ENCODE measurements at places on chromosomes 3 and 15.

DNA sequence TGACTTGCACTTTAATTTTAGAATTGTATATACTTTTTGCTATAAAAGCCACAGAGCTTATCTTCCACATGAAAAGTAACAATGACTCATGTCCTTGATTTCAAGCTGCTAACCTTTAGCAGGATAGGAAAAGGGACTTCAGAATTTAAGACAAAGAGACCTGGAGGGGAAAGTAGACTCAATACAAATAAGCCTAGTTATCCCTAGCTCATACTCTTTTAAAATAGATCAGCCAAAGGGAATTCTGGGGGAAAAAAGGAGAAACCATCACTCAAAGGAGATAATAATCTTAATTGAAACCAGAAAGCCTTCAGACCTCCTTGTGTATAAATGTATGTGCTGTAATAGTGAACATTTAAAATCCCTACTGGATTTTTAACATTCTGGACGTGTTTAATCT, 930.3 kb downstream of the NTRK3 start:
- no peak for DNase-seq

DNA sequence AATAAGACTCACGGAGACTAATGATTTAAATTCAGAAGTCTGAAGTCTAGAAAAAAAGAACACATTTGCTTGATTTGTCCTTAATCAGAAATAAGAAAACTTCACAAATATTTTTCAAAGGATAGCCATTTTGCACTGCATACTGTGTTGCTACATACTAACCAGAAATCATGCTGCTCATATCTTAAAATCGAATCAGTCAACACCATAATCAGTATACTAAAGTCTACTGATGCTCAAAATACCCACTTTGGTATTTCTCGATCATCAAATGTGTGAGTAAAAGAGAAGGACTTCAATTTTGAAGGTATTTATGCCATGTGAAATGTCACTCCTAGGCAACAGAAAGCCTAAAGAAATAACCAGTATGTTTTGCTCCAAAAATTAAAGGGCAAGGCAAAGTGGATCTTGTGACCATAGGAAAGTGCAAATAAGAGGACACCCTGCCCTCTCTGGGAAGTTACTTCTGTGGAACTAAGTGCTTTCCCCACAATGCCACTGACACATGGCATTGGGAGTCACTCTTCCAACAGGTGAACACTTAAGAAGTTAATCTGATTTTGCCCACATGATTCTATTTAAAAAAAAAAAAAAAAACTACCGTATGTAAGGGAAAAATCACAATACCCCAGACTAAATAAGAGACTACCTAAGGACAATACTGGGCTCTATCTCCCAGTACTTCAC, 2.7 kb downstream of the LRIG1 start:
- DNase-seq: no peak

DNA sequence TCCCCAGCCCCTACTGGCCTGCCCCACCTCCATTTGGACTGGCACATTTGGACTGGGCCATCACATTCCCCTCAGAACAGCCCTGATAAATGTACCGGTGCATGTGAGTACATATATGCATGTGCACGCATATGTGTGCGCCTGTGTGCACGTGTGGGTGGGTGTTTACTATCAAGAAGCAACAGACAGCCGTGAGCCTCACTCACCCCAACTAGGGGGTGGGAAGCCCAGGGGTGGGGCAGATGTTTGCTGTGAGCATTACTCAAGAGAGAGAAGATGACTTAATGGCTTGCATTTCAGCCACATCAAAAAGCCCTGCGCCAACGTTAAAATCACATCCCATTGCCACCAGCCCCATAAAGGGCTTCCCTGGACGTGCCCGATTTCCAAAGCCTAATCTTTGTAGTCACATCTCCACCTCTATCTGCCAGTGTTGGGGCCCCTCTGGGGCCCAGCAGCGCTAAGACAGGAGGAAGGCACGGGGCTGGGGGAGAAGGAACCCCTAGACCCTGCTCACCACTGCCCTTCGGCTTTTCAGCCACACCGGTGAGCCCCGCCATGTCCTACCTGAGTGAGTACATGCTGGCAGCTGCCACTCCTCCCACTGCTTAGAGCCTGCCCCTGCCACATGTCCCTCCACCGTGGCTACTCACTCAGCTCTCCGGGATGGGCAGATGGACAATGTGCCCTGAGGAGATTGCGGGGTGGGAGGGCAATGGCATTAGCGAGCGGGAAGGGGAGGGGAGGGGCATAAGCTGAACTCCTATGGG, 10.9 kb downstream of the ITIH3 start:
- DNase-seq: no peak

GRCh38 chr3:13520326-13520880, 28.5 kb upstream of the FBLN2 start:
- DNase-seq: no peak

- no peak for DNase-seq
Measured at GRCh38 chr15:51269496-51269895, 68.9 kb downstream of the CYP19A1 start.

- no peak for DNase-seq
Measured at GRCh38 chr3:6119367-6119766, 741.5 kb upstream of the GRM7 start.

DNA sequence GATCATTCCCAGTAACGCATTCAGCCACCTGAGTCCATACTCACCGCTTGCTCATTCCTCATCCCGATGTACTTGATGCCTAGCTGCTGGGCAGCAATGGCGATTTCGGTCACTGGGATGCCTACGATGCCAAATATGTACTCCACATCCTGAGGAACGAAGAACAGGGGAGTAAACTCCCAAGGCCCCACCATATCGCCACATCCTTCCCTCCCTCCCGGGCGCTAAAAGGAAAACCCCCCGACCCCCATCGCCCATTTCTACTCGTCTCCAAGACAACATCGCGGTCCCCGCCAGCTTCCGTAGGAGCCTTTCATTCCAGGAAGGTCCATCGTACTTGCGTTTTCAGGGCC, 347 bp downstream of the HACL1 start:
- DNase-seq: no peak

GRCh38 chr15:70327856-70328678, 230.3 kb upstream of the TLE3 start:
- no peak for DNase-seq

DNA sequence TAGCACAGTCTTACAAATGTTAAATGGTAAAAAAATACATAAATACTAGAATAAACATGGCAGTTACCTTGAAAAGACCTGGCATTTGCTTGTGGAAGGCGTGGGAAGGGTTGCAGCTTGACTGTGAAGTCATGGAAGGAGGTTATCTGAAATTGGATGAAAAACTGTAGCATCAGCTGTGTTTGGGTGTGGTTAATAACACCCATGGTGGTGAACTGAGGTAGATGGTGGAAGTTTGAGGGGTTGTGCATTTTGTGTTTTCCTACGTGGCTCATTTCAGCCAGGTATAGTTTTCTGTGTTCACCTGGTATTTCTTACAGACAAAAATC, 46.5 kb downstream of the PSMD6 start:
- DNase-seq: no peak

- DNase-seq: no peak
Measured at GRCh38 chr3:18099611-18100010, 325.5 kb downstream of the SATB1 start.

DNA sequence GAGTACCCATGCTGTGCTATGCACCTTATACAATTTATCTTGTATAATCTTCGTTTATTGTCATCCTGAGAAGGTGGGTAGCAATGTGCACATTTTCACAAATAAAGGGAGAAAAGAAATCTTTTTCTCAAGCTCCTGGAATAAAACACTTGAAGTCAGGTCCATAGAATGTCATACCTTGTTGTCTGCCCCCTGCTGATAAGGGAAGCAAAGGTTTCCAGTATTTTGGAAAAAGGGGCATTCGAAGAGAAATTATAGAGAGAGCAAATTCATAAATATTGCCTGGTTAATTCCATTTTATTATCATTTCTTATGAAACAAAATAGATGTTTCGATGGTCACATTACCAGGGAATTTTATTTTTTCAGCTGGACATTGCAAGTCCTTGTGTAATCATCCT, 277.8 kb downstream of the RAP2B start:
- DNase-seq: no peak

- no peak for DNase-seq
Measured at GRCh38 chr3:99175276-99175812, 273.8 kb upstream of the DCBLD2 start.

DNA sequence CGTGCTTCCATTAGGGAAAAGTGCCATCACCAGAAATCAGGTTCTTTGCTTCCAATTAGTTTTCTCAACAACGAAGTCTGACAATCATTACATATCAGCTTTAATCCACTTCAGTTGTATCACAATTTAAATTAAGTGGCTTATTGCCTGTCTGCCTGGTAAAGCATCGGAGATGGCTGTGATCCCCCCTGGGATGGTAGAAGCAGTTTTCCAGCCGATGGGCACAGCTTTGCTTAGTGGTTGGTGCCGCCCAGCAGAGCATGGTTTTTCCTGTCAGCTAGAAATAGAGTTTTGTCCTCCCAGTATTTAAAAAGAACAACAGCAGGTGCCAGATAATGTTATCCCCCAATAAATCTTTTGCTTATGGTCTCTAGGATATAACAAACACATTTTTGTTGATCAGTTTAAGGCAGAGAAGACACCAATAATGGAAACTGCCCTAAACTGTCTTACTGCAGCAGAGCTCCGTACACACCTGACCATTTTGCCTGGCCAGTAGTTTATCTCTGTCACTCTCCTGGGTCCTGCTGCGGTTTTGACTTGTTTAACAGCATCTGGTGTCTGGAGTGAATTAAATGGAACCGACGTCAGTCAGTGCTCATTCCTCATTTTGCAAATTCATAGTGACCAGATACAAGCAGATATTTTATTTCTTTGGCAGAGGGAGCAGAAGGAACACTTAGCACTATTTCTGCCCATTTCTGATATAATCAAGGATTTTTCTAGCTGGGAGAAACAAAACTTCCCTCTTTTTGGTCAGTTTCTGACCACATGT, 79.1 kb downstream of the SLC49A4 start:
- DNase-seq: no peak

DNA sequence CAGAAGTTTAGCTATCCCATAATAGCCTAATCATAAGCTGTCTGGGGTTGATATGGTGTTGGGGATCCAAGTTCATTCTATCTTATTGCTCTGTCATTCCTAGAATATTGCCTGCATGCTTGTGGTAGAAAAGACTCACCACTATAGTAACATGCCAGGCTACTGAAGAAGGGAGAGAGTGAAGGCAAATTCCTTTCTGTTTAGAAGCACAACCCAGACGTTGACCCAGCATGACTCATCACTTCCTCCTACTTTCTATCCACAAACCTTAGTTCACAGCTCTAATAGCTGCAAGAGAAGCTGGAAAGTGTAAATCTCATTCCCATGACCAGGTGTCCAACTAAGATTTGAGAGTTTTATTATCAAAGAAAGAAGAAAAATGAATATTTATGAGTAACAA, 57.8 kb upstream of the NMD3 start:
- DNase-seq: no peak

- no peak for DNase-seq
Measured at GRCh38 chr15:48144889-48145288, 24.1 kb downstream of the SLC24A5 start.

GRCh38 chr3:196050597-196050996, 31.3 kb downstream of the TFRC start:
- DNase-seq: no peak

DNA sequence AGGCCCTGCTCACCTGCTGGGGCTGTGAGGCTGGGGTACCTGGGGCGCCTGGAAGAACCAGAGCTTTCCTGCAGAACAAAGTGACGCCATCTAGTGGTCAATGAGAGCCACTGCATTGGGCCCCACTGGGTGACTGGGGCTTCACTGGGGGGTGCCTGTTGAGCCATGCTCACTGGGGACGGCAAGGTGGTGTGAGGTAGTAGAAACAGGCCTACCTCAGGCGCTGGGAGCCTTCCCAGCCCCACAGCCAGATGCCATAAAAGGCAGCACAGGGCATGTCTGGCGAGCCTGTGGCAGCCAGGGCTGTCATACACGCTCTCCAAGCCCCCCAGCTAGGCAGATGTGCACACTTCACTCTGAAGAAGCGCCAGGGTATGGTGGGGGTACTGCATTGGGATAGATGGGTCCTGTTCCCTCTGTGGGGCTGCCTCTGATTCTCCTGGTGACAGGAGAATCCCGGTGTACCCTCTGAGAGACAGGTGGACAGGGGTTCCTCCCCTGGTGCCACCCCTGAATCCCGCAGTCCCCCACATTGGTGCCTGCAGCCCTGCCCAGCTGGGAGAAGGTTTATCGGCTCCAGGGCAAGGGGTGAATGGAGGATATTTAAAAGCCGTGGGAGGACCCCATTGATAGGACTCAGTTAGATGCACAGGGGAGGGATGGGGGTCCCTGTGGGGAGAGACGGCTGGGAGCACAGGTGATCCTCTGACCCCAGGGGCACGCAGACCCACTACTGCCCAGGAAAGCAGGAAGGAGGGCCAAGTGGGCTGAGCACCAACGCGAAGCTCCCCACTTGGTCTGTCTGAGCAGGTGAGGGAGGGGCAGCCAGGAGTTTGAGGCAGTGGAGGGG, 178.8 kb downstream of the NSMCE3 start:
- DNase-seq: peak; percentile 46

- no peak for DNase-seq
Measured at GRCh38 chr3:128496019-128496601, 3.1 kb upstream of the GATA2 start.

DNA sequence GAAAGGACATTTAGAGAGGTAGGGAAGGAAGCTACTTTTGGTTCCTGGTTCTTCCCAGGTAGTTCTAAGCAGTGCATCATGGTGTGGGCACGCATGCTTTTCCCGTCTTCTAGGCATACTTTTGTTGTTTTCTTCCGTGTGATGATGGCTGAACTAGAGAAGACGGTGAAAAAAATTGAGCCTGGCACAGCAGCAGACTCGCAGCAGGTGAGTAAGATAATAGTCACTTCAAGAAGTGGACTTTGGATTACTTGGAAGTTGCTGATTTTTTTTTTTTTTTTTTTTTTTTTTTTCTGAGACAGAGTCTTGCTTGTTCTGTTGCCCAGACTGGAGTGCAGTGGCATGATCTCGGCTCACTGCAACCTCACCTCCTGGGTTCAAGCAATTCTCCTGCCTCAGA, 17.9 kb downstream of the FANCD2OS start:
- no peak for DNase-seq
